ENCODE measurements at places on chromosomes 3 and 15. TPM values are rescaled to one million over a fixed set of nuclear protein-coding genes. Genes with fewer than 3 reads are reported as not detected.

The SV2B gene
- total RNA-seq: 2.0 TPM

The SUSD5 gene
- total RNA-seq: 0.63 TPM

The ESYT3 gene
- total RNA-seq: not detected

The SENP7 gene
- total RNA-seq: 13.9 TPM

The MYL3 gene
- total RNA-seq: not detected

The MESP2 gene
- not detected for total RNA-seq

The MNS1 gene
- 0.13 TPM for total RNA-seq

The CTDSPL gene
- 134 TPM for total RNA-seq

The DPPA2 gene
- total RNA-seq: not detected

The GNAT1 gene
- total RNA-seq: under 0.01 TPM

The RARRES1 gene
- total RNA-seq: 3.4 TPM

The TM6SF1 gene
- total RNA-seq: 34.4 TPM

GRCh38 chr15:66108483-66109265, 144.9 kb downstream of the MEGF11 start:
- no peak for DNase-seq

DNA sequence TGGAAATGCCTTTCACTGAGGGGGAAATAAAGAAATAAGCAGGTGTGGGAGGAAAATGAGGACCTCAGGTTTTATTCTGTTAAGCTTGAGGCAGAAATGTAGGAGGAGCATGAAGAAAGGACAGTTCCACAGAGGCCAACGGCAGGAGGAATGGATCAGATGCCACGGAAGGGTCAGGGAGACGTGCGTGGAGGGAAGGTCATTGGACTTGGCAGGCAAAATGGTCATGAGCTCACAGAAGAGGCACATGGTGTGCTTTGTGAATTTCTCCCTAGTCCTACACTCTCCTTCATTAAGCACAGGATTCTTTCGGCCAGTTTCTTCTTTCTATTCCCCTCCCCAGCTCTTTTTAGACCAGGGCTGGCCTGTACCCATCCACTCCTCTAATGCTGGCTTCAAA, 32.5 kb upstream of the THSD4 start:
- no peak for DNase-seq

DNA sequence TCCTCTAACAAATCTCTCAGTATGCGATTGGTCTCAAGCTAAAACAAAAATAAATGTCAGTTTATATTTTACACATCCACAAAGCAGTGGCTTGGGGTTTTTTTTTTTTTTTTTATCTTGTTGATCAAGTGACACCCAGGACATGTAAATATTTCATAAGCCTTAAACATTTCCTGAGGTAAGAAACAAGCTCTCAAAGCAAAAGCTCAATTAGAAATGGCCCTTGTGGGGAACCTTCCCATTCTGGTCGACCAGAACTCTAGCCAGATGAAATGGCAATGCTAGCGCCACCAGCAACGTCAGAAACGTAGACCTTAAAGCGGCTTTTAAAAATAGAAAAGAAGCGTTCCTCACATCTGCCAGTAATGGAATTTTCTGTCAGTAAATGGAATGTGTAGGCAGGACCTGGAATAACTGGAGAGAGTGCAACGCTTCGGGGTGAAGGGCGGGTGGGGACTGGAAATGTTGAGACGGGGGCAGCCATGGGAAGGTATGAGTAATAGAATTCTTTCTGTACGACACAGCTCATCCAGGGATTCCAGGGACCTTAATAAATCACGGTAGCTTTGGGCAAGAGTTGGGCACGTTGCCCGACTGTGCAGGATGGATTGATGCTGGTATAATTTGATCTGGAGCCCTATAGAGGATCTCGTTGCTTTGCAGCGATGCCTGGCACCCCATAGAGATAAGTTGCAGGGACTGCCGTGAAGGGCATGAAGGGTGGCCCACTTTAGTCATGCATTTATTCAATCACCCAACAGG, 44.4 kb downstream of the BTD start:
- DNase-seq: peak; percentile 94

- DNase-seq: no peak
Measured at GRCh38 chr3:43533009-43533408, 88.8 kb downstream of the ANO10 start.

DNA sequence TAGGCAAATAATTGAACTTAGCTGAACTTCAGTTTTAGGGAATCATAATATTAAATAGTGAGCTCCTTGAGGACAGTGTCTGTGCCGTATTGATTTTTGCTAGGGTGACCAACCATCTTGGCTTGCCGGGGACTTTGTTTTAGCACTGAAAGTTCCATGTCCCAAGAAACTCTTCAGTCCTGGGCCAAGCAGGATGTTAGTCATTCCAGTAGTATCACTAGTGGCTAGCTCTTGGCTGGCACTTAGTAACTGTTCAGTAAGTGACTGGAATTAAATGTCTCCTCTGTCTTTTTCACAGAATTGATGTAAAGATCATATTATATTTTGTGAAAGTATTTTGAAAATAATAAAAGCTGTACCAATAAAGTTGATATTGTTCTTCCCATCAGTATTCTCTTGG, 42.3 kb downstream of the RSRC1 start:
- peak; percentile 44 for DNase-seq

GRCh38 chr3:69690-70089, 126.9 kb upstream of the CHL1 start:
- DNase-seq: no peak

DNA sequence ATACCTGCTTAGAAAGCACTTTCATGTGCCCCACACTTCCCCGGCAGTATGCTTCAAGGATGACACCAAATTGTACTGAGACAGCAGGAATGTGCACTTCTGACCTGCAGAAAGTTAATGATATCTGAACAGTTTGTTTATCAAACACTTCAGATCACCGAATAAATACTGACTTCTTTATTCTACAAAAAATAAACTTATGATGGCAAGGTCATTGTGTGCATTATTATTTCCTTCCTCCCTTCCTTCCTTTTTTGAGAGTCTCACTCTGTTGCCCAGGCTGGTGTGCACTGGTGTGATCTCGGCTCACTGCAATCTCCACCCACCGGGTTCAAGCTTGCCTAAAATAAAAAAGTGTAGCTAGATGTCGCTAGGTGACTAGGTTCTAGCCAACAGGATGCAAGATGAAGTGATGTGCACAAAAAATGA, 80.3 kb downstream of the FAIM start:
- DNase-seq: no peak

GRCh38 chr15:57005244-57005643, 86.8 kb downstream of the TCF12 start:
- no peak for DNase-seq

GRCh38 chr15:65374821-65375401, 2.9 kb downstream of the IGDCC3 start:
- DNase-seq: no peak

DNA sequence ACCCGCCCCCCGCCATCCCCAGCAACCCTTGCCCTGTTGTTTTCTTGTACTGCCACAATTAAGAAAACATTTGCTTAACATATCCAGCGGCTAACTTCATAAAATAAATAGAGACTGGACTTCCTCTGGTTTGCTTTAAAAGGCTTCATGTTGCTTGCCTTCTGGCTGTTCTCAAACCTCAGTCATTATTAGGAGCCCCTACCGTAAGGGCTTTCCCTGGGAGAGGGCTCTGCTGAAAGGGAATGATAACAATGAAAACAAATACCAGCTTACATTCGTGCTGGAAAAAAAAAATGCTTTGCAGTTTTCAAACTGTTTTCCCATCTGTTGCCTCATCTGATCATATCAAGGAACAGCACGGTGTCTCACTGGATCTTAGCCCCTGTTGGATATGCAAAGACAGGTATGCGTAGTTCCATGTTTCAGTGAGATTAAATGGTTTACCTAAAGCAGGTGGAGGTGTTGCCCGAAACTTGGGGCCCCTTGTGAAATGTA, 77.2 kb upstream of the VGLL4 start:
- DNase-seq: no peak

DNA sequence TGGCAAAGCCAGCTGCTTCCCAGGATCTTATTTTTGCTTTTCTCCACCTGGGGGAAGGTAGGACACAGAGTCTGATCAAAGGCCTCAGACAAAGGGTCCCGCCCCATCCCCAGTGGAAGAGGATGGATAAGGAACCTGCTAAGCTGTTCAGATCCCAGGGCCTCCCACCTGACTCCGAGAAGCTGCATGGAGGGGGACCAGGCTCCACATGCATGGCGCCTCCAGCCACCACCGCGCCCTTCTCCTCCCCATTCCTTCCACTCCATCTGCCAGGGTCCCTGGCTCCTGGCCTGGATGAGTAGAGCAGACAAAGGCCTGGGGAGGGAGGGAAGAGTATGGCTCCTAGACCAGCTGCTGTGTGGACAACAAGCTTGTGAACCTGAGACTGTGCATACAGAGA, 20.0 kb upstream of the CRABP1 start:
- no peak for DNase-seq

- no peak for DNase-seq
Measured at GRCh38 chr3:47444103-47444502, 31.6 kb downstream of the SCAP start.

GRCh38 chr3:183764847-183765731, 60.3 kb downstream of the MAP6D1 start:
- no peak for DNase-seq

- DNase-seq: no peak
Measured at GRCh38 chr15:66722757-66723540, 20.9 kb downstream of the SMAD6 start.

DNA sequence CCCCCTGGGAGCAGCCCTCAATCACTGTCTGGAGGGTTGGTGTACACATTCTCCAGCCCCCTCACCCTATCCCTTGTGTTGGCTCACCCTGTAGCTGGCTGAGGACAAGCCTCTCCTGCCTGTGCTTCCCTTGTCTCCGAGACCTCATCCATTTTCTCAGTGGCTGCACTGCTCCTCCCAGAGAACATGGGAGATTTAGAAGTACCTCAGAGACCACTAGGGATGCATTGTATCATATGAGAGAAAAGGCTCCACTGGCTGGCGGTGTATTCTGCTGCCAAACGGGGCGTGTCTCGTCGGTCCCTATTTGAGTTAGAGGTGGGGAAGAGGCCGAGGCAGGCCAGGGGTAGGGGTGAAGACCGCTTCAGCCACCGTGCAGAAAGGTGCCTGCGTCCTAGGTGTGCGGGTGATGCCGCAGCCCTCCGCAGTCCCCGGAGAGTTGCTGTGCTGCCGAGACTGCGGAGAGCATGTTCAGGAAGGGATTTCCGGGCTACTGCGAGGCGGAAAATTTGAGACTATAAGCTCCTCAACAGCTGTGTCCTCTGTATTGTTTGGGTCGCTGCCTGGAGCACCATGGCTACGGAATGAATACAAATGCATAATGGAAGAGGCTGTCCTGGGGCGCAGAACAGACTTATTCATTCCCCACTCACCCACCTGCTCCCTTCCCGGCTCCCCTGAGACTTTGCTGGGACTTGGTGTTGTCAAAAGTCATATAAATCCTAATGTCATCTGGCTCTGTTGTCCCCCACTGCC, 43.8 kb downstream of the SPSB4 start:
- peak; percentile 90 for DNase-seq

DNA sequence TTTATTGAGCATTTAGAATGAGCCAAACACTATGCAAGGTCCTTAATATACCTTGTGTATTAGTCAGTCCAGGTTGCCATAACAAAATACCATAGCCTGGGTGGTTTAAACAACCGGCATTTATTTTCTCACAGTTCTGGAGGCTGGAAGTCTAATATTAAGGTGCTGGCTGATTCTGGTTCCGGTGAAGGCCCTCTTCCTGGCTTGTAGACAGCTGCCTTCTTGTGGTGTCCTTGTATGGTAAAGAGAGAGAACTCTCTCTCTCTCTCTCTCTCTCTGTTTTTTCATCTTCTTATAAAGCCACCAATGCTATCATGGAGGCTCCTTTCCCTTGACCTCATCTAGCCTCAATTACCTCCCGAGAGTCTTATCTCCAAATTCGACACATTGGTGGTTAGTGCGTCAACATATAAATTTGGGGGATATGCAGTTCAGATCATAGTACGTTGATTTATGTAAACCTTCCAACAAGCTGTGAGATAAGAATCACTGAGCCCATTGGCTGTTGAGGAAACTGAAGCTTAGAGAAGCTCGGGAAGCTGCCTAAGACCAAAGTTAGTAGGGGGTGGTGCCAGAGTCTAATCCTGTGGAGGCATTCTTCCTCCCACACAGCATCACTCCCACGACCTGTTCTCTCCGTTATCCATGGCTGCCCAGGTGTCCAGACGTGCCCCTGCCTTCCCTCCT, 298.0 kb upstream of the PROK2 start:
- DNase-seq: no peak

GRCh38 chr15:44516436-44516835, 20.5 kb upstream of the EIF3J start:
- DNase-seq: no peak

GRCh38 chr3:40627095-40627494, 102.3 kb downstream of the ZNF621 start:
- no peak for DNase-seq

DNA sequence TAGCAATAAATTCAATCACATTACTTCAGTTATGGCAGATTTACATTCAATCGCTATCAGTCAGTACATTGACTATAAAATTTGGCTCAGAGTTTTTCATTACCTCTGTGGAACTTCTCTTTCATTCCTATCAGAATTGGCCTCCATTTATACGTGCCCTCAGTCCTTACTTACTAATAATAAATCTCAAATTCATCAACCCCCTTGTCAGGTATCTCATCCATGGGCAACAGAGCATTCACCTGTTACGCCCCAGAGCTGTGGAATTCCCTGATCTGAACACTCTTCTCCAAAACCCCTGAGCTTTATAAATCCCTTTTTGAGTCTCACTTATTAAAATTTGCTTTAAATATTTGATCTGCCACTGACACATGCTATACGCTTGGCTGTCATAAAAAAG, 492.9 kb downstream of the GBE1 start:
- no peak for DNase-seq

GRCh38 chr3:73204841-73205240, 143.4 kb downstream of the EBLN2 start:
- DNase-seq: no peak

GRCh38 chr3:112651516-112651915, 10.6 kb upstream of the CCDC80 start:
- DNase-seq: no peak

Data from dermis microvascular lymphatic vessel endothelial cell (primary cell).